ENCODE measurements at places on chromosomes 6 and 20.

DNA sequence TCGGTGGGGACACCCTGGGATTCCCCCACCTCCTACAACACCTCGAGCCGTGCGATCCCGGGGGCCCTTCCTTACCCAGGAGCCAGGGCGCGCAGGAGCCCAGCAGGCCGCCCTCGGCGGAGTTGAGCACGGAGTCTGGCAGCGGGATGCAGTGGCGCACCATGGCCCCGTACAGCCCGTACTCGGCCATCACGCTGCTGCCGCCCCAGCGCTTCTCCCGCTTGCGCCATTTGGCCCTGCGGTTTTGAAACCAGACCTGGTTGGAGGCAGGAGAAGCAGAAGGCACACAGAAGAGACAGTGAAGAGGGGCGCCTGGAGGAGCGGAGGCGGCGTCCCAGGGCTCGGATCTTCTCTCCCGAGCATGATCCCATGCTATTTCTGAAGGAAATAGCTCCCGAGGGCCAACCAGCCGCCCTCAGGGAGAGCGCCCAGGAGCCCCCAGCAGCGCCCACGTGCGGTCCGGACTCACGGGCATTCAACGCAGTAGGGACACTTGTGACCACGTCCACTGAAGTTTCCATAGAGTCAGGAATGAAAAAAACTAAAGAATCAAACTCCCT is 4.3 kb downstream of the VSX1 start:
- no peak overlapping the region for H3K27ac ChIP-seq
- peaks cover 22% of the 10 kb centered on the region for H3K27me3 ChIP-seq
- DNase-seq: no peak
- no peak overlapping the region for H3K4me3 ChIP-seq
- H3K4me1 ChIP-seq: no peaks in the 10 kb centered on the region

GRCh38 chr20:33482581-33482980 is 7.3 kb upstream of the CBFA2T2 start:
- H3K4me1 ChIP-seq: no peaks in the 10 kb centered on the region
- H3K4me3 ChIP-seq: no peak overlapping the region
- H3K27me3 ChIP-seq: no peaks in the 10 kb centered on the region
- DNase-seq: peak; percentile 41
- H3K36me3 ChIP-seq: no peaks in the 10 kb centered on the region

GRCh38 chr6:35202066-35202546 is 11.7 kb upstream of the SCUBE3 start:
- H3K36me3 ChIP-seq: no peaks in the 10 kb centered on the region
- H3K27ac ChIP-seq: no peak overlapping the region
- peaks cover 17% of the 10 kb centered on the region for H3K27me3 ChIP-seq
- DNase-seq: no peak
- no peak overlapping the region for H3K4me3 ChIP-seq

DNA sequence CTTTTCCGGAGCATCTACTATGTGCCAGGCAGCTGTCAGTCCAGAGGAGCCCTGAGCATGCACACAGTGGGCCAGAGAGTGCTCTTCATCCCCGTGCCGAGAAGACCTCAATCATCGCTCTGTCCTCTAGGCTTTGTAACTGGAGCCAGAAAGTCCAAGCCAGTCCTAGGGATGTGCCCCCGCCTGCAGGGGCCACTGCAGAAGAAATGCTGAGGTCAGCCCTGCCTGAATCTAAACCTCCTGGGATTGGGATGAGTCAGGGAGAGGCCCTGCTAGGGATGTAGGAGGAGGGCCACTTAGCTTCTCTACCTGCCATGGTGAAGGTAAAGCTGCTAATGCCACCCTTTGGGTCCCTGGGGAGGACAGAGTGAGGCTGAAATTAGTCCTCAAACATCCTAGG is 146.8 kb downstream of the CDC5L start:
- no peak for DNase-seq
- H3K27me3 ChIP-seq: no peaks in the 10 kb centered on the region
- H3K27ac ChIP-seq: no peak overlapping the region
- no peak overlapping the region for H3K4me3 ChIP-seq
- H3K36me3 ChIP-seq: no peaks in the 10 kb centered on the region

DNA sequence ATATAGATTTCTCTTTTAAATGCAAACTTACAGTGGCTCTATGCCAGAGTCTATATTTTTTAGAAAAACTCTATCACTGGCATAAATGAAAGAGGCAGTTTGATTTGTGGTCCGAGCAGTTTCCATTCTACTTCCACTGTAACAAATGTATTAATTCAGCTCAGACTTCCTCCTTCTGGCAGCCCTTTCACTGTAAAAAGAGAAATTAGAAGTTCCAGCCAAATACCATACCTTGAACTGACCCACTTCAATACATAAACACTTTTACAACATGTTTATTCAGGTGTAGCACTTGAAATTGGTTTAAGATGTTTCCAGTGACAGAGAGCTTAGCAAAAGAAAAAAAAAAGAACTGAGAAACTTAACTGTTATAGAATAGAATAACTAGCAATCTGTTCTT is 99.3 kb downstream of the BMP5 start:
- no peaks in the 10 kb centered on the region for H3K27me3 ChIP-seq
- H3K4me3 ChIP-seq: no peak overlapping the region
- H3K27ac ChIP-seq: no peak overlapping the region

GRCh38 chr6:24576447-24576846 is 69.5 kb downstream of the KIAA0319 start:
- no peak overlapping the region for H3K4me3 ChIP-seq
- H3K27ac ChIP-seq: no peak overlapping the region
- no peaks in the 10 kb centered on the region for H3K36me3 ChIP-seq
- H3K4me1 ChIP-seq: no peaks in the 10 kb centered on the region
- DNase-seq: no peak

DNA sequence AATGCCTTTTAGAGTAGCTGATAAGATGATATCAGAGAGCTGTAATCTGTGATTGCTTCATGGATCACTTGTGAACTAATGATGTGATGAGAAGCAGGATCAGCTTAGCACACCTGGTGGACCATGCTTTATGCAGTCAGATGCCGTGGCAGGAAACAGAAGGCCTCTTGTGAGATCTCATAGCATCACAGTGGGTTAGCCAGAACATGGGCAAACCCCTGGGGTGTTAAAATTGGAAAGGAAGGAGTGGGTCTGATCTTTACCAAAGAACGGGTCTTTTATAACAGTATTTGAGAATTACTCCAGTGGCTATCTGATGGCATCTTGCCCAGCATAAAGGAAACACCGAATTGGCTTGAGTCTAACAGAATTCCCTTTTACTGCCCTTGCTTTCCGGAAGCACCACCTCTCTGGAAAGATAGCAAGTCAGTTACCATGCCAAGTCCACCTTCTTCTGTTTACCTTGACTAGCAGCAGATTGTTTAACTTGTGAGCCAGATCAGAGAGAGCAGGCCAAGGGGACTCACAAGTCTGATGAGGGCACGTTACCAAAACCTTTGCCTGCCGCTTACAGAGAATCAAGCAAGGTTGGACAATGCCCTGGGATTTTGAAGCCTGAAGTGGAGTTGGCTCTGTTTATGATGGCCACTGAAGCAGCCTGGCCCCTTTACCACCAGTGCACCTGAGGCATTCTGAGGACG is 20.9 kb upstream of the SRF start:
- H3K4me3 ChIP-seq: no peak overlapping the region
- no peaks in the 10 kb centered on the region for H3K27me3 ChIP-seq
- DNase-seq: peak; percentile 56
- H3K4me1 ChIP-seq: peaks cover 22% of the 10 kb centered on the region

DNA sequence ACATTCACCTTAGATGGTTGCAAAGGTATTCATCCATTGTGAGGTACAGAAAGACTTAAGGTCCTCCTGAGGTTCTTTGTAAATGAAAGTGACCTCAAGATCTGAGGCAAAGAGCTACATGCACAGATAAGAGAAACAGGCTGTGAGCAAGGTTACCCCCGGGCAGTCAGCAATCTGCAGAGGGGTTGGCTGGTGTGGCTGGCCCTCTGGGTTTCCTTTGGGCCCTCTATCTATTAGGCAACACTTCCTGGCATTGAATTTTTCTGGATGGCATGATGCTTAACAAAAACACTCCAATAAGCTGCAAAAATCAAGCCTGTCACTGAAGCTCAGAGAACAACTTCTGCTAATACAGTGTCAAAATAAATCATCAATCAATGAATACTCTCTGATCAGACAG is 48.9 kb upstream of the RALGAPA2 start:
- no peaks in the 10 kb centered on the region for H3K4me1 ChIP-seq
- H3K27me3 ChIP-seq: no peaks in the 10 kb centered on the region
- H3K27ac ChIP-seq: no peak overlapping the region
- no peak for DNase-seq

- no peaks in the 10 kb centered on the region for H3K27me3 ChIP-seq
- no peak overlapping the region for H3K4me3 ChIP-seq
- H3K27ac ChIP-seq: no peak overlapping the region
Observed at GRCh38 chr20:38201356-38201755, 36.3 kb upstream of the TGM2 start.

- no peak overlapping the region for H3K4me3 ChIP-seq
- H3K4me1 ChIP-seq: no peaks in the 10 kb centered on the region
- H3K27ac ChIP-seq: no peak overlapping the region
- no peak for DNase-seq
- H3K27me3 ChIP-seq: peaks cover 40% of the 10 kb centered on the region
Observed at GRCh38 chr6:72624557-72625160, 2.8 kb downstream of the KCNQ5 start.

DNA sequence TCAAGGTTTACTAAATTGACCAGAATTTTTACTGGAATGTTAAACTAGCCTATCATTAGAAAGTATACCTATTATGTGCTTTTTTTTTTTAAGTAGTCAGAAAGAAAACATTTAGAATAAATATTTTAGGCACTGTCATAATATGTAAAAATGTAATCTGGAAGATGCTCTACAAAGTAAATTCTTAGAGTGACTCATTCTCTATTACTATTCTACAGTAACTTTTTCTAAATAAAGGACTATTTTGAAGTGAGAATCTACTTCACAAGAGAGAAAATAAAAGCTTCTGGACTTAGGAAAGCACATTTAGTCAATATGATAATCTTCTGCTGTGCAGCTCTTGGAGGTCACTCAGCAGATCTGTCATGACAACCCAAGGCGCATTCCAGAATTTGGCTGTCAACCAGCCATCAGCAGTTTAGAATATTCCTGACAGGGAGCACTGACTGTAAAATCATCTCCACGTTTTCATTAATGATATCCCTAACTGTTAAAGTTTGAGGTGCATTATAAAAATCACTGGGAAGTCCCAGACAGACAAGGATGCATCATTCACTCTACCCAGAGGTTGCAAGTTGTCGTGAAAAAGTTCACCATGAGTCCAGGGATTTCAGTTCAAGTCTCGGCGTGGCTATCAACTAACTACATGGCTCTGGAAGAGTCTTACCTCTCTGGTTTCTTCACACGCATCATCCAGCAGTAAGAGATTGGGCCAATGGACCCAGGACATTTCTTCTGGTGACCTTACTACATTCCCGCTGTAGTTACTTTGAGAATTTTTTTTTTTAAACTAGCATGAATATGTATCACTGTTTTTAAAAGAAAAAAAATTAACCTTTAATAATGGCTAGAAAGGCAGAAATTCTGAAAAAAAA is 374.9 kb downstream of the GJA1 start:
- H3K36me3 ChIP-seq: no peaks in the 10 kb centered on the region
- DNase-seq: no peak
- no peaks in the 10 kb centered on the region for H3K27me3 ChIP-seq
- no peak overlapping the region for H3K27ac ChIP-seq
- no peak overlapping the region for H3K4me3 ChIP-seq
- no peaks in the 10 kb centered on the region for H3K4me1 ChIP-seq

GRCh38 chr6:149277621-149278020 is 39.9 kb upstream of the TAB2 start:
- H3K4me3 ChIP-seq: no peak overlapping the region
- H3K27me3 ChIP-seq: no peaks in the 10 kb centered on the region
- no peak for DNase-seq
- no peak overlapping the region for H3K27ac ChIP-seq
- H3K4me1 ChIP-seq: no peaks in the 10 kb centered on the region
- no peaks in the 10 kb centered on the region for H3K36me3 ChIP-seq

DNA sequence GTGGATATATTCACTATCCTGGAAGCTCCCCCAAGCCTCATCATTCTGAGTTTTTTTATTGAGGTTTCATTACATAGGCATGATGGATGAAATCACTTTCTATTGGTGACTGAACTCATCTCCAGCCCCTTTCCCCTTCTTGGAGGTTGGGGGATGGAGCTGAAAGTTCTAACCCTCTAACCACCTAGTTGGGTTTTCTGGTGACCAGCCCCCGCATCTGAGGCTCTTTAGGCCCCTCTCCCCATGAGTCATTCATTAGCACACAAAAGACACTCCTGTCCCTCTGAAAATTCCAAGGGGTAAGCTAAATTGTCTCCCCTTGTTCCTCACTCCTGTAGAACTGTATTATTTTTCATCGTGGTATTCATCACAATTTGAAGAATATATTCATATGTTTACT is 33.3 kb downstream of the GFRA4 start:
- peaks cover 8% of the 10 kb centered on the region for H3K36me3 ChIP-seq
- H3K27ac ChIP-seq: no peak overlapping the region
- H3K27me3 ChIP-seq: no peaks in the 10 kb centered on the region
- no peaks in the 10 kb centered on the region for H3K4me1 ChIP-seq
- no peak overlapping the region for H3K4me3 ChIP-seq

GRCh38 chr20:5696011-5696559 is 54.1 kb upstream of the SHLD1 start:
- H3K27ac ChIP-seq: no peak overlapping the region
- H3K36me3 ChIP-seq: no peaks in the 10 kb centered on the region
- no peak overlapping the region for H3K4me3 ChIP-seq
- DNase-seq: no peak
- no peaks in the 10 kb centered on the region for H3K27me3 ChIP-seq

- no peak overlapping the region for H3K27ac ChIP-seq
- no peak overlapping the region for H3K4me3 ChIP-seq
- H3K4me1 ChIP-seq: no peaks in the 10 kb centered on the region
- no peaks in the 10 kb centered on the region for H3K36me3 ChIP-seq
Observed at GRCh38 chr6:4974962-4975361, 28.9 kb downstream of the RPP40 start.

- peak; percentile 52 for DNase-seq
- H3K4me1 ChIP-seq: no peaks in the 10 kb centered on the region
- no peaks in the 10 kb centered on the region for H3K36me3 ChIP-seq
- no peaks in the 10 kb centered on the region for H3K27me3 ChIP-seq
- H3K27ac ChIP-seq: no peak overlapping the region
Observed at GRCh38 chr6:49939993-49940498, 23.9 kb downstream of the DEFB114 start.

GRCh38 chr20:58852543-58853271 is at the start of gene GNAS:
TSS of gene GNAS (plus strand) at chr20:58852716.
- no peak within 1 kb of the TSS for H3K27ac ChIP-seq
- peak; percentile 42 for DNase-seq
- H3K36me3 ChIP-seq: no peaks in the 10 kb centered on the region
- no peaks in the 10 kb centered on the region for H3K4me1 ChIP-seq
- H3K4me3 ChIP-seq: peak within 1 kb of the TSS; percentile 16
